CD4-positive, alpha-beta T cell treated with Interleukin-10 for 1 hour (primary cell): ENCODE measurements at places on chromosomes 5 and 9.
A peak's percentile ranks its signal among the peaks of the same experiment; 100 is the strongest.

- no peak for DNase-seq
Measured at GRCh38 chr9:91697201-91697600, 252.8 kb downstream of the ROR2 start.

- no peak for DNase-seq
Measured at GRCh38 chr5:153959134-153959957, 79.4 kb downstream of the FAM114A2 start.

DNA sequence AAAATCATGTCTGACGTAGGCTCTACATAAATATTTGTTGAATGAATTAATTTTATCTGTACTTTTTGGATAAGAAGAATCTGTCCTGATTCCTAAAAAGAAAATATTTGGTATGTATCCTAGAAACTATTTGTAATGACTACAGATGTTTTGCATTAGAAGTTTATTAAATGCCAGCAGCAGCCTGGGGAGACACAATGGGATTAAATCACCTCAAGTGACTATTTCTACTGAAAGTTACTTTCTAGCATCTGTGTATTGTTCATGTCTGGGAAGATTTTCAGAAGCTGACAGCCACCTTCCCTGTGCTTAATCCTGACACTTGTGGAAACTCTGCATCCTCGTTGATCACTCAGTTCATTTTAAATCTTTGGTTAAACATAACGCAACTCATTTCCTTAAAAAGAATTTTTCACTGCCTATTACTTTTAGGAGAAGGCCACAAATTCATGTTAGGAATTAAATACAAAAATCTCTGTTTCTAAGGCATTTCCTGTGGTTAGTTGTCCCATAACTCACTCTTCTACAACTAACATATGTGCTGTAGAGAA, 209.3 kb upstream of the PPP1R2B start:
- DNase-seq: no peak

GRCh38 chr9:90906316-90907055, 104.9 kb downstream of the SYK start:
- DNase-seq: no peak

GRCh38 chr9:27151693-27152404, 42.8 kb downstream of the TEK start:
- DNase-seq: no peak

GRCh38 chr5:123035360-123035917, 1.1 kb downstream of the PPIC start:
- no peak for DNase-seq

DNA sequence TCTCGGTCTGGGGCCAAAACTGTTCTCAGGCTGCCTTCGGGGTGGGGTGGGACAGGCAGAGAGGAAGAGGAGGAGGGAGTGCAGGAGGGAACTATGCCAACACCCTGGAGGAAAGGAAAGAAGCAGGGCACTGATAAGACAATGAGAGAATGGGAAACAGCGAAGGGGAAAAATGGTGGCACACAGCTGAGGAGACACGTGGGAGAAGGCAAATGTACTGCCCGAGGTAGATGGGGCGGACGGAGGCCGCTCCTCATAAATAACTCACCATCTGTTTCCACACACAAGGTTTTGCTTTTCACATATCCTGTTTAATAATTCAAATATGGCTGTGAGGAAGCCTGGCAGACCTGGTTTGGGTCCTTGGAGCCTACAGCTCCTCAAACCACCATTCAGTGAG, 148.2 kb upstream of the LRRTM2 start:
- DNase-seq: no peak

GRCh38 chr5:88657906-88658775, 224.8 kb downstream of the MEF2C start:
- no peak for DNase-seq

GRCh38 chr5:166004006-166004405, 2287.4 kb upstream of the WWC1 start:
- no peak for DNase-seq

DNA sequence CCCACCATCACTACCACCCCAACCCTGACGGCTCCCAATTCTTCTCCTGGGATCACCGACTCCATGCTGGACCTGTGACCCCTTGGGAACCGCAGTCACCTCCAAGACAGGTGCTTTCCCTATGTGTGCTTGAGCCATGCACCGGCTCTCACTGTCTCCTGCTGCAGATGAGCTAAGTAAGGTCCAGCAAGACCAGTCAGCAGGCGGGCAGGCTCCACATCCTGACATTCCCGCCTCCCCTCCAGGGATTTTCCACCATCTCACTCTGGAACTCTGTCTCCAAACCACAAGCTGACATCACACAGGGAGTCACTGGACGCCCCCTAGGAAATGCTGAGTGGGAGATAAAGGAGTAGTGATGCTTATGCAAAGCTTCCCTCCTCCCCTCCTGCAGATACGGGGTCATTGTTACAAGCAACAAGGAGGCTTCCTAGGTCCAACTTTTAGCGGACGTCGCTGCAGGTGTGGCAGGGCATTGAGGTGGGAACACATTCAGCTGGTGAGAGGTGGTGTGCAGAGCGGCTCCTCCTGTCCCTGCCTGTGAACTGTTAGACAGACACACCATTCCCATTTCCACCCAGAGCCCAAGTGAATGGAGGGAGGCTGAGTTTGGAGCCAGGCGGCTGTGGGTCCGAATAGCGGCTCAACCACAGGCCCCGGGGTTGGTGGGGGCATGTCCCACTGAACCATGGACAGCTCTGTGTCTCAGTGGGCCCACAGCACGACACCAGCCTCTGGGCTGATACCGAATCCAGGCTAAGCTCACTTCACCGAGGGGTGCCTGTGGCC, 129.2 kb upstream of the PHYKPL start:
- no peak for DNase-seq

DNA sequence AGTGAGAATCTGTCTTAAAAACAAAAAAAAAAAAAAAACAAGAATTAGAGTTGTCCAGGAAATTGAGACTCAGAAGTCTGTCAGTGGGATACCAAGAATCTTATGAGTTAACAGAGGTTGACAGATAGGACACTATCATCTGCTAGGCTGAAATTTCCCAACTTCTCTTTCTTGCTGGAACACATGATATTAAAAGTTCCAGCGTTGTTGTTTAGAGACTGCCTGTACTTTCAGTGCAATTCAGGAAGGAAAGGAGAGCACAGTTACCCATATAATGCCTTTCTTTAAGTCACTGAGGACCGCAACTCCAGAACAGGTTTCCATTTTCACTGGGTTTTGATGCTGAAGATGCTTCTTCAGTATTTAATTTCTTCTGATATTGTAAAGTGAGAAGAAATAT, 13.5 kb downstream of the TRPM6 start:
- DNase-seq: no peak

GRCh38 chr5:135236228-135236907, 162.7 kb downstream of the MACROH2A1 start:
- DNase-seq: no peak

DNA sequence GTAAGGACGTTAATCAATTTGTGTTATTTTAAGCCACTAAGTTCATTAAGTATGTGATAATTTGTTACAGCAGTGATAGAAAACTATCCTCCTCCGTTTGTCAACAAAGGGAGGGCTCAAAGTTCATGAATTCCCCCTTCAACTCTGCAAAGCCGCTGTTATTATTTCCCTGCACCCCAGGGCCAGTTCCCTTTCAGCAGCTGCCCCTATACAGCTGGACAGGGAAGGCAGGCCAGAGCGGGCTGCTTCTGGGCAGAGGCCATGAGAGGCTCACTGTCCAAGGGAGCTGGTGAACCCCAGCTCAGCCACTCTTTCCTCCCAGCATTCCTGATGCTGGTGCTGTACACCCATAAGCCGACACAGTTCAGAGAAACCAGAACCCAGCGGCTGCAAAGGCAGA, 102.4 kb upstream of the GPR151 start:
- DNase-seq: no peak

- no peak for DNase-seq
Measured at GRCh38 chr9:114285166-114285867, 37.6 kb upstream of the ORM1 start.

- no peak for DNase-seq
Measured at GRCh38 chr9:131714821-131715220, 25.1 kb downstream of the RAPGEF1 start.

- no peak for DNase-seq
Measured at GRCh38 chr5:40384782-40385390, 294.8 kb upstream of the PTGER4 start.

GRCh38 chr5:69510694-69511093, 18.1 kb downstream of the OCLN start:
- DNase-seq: no peak

- DNase-seq: no peak
Measured at GRCh38 chr9:36249189-36249588, 9.1 kb downstream of the GNE start.

- no peak for DNase-seq
Measured at GRCh38 chr5:97141031-97141430, 1.4 kb downstream of the LIX1 start.

GRCh38 chr5:14438195-14438606, 143.4 kb upstream of the OTULINL start:
- no peak for DNase-seq

GRCh38 chr5:96714951-96715451, 52.8 kb downstream of the CAST start:
- peak; percentile 73 for DNase-seq

DNA sequence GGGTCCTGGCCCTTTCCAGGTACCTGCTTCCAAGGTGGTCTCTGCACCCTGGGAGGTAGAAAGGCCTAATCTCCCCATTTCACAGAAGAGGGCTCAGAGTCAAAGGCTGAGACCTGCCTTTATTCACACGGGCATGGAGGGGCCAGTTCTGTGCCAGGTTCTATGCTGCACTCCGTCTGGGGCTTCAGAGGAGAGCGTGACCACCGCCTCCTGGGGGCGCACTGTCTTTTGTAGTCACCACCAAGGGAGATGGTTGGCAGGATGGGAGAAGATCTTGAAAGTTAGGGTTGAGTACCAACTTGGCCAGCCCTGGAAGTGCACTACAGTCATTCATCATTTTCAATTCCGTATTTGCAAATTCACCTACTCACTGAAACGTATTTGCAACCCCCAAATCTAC, 23.7 kb upstream of the PRDM12 start:
- no peak for DNase-seq

- no peak for DNase-seq
Measured at GRCh38 chr5:180908998-180909731, 10.2 kb downstream of the BTNL8 start.

DNA sequence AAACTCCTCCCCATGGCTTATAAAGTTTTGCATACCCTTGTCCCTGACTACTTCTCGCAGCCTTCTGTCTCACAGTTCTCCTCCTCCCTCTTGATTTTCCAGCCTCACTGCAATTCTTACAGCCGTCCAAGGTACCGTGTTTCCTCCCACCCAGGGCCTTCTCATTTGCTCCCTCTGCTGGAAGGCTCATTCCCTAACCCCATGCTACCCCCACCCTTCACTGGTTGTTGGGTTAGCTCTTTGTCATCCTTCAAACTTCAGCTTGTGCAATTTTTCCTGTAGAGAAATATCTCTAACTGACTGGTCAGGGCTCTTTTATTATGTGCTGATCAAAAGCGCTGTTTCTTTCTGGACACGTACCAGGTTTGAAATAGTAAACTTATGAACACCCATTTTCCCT, 329.2 kb downstream of the EBF1 start:
- no peak for DNase-seq

DNA sequence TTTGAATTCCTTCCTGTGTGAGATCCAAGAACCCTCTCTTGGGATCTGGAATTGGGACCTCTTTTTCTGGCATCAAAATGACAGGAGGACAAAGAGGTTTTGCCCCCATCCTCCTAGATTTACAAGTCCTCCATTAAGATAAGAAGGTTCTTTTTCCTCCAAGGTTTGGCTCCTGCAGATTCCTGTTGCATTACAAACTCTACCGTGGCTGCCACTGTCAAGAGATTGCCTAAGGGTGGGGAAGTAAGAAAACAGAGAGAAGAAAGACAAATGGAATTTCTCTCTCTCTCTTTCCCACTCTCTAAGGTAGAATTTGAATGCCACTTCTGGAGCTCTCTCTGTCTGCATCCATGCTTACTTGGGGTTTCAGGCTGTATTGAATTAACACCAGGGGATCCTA, 12.0 kb upstream of the SVEP1 start:
- no peak for DNase-seq

GRCh38 chr5:151066920-151067319, 13.9 kb downstream of the TNIP1 start:
- DNase-seq: no peak

GRCh38 chr9:119004618-119004990, 364.6 kb downstream of the BRINP1 start:
- DNase-seq: no peak

- no peak for DNase-seq
Measured at GRCh38 chr9:88229434-88229833, 91.2 kb upstream of the SPATA31C2 start.

- no peak for DNase-seq
Measured at GRCh38 chr5:32710550-32711361, at the start of gene NPR3. NPR3 (plus strand) TSS chr5:32711321; CDS start chr5:32711777, 456 bp downstream.

- no peak for DNase-seq
Measured at GRCh38 chr5:120382833-120383232, 81.3 kb upstream of the PRR16 start.

- no peak for DNase-seq
Measured at GRCh38 chr9:114116126-114116747, 17.1 kb upstream of the KIF12 start.

DNA sequence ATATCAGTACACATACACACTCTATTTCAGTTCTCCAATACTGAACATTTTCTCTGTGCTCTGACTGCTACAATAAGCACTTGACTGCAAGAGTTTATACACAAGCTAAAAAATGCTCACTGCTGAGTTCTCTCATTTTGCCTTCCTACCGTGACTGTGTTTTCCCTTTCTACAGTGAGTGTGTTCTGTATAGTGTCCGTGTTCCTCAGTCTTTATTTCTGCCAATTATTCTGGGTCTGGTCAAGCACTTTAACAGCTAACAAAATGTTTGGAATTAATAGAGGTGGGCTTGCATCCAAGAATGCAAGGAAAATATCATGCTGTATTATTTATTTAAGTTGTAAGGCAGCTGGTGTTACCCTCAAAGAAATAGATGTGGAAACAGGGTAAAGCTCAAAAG, 217.0 kb upstream of the NREP start:
- DNase-seq: no peak

GRCh38 chr5:175242207-175242606, 201.8 kb downstream of the DRD1 start:
- DNase-seq: no peak

DNA sequence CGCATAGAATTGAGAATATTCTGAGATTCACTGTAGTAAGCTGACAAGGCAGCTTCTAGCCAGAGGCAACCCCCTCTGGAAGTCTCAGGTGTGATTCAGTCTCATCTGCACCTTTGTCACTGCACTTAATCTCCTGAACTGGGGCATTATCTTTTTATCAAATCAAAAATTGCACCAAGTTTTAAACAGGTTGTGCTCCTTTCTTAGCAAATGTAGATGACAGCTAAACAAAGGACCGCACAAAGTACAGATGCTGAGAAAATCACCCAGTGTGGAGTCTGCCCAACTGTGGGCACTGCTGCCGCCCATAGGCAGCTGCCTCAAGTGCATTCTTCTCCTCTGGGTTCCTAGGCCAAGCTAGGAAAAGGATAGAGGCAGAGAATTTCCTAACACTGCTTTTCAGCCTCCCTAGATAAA, 51.1 kb downstream of the STARD4 start:
- no peak for DNase-seq

GRCh38 chr5:158414333-158414762, 555.4 kb upstream of the CLINT1 start:
- DNase-seq: no peak
